CD4-positive, CD25-positive, alpha-beta regulatory T cell (primary cell): ENCODE measurements at places on chromosomes 3 and 15. TPM values are rescaled to one million over a fixed set of nuclear protein-coding genes. Genes with fewer than 3 reads are reported as not detected.

The ADCY5 gene
- total RNA-seq: not detected

The DPPA4 gene
- total RNA-seq: 1.0 TPM

The KCNMB2 gene
- total RNA-seq: not detected

The BHLHE40 gene
- 44.4 TPM for total RNA-seq

The TM4SF1 gene
- 0.44 TPM for total RNA-seq

The HDGFL3 gene
- total RNA-seq: 1.2 TPM

The PLIN1 gene
- not detected for total RNA-seq

The CCDC54 gene
- not detected for total RNA-seq

The SRP14 gene
- total RNA-seq: 128 TPM

The CISH gene
- 23.4 TPM for total RNA-seq

The ADIPOQ gene
- not detected for total RNA-seq

The NEO1 gene
- total RNA-seq: 2.7 TPM

The CPNE9 gene
- not detected for total RNA-seq

The LRRC34 gene
- not detected for total RNA-seq

The AHSG gene
- not detected for total RNA-seq
